ENCODE measurements at places on chromosomes 1 and 21.

DNA sequence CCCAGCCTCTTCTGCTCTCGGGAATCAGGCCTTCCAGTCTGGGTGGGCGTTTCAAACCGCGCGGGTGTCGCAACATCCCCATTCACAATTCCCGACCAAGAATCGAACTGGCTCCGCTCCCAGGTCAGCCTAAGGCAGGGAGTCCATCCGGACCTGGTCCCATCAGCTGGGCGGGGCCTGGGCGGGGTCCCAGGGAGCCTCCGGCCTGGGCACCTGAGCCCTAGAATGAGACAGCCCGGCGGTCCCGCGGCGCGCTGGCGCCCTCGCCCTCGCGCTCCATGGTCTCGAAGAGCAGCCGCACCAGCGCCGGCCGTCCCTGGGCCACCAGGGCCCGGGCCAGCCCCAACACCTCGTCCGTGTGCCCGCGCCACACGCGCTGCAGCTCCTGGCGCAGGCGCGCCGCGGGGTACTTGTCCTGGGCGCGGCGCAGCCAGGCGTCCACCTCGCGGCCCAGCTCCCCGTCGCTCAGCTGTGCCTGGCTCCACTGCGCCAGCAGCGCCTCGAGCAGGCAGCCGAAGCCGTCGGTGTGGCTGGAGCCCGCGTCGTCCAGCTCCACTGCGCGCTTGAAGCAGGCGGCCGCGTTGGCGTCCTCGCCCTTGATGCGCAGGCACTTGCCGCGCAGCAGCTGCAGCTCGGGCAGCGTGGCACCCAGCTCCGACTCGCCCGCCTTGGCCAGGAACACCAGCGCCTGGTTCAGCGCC lies 16.9 kb upstream of the PARS2 start:
- no peak for DNase-seq

DNA sequence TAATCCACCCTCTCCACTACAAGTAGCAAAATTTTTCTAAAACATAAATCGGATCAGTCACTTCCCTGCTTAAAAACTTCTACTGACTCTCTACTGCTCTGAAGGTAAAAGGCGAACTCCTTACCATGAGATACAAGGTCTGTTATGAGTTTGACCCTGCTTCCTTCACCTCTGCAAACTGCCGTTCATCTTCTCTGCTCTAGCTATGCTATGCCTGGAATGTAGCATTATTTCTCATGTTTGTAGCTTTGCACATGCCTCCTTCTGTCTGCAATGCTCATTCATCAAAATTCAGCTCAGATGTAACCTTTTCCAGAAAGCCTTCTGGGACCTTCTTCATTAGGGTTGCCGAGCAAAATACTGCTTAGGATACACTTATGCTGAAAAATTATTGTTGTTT lies 30.8 kb downstream of the RPL5 start:
- DNase-seq, result no peak

DNA sequence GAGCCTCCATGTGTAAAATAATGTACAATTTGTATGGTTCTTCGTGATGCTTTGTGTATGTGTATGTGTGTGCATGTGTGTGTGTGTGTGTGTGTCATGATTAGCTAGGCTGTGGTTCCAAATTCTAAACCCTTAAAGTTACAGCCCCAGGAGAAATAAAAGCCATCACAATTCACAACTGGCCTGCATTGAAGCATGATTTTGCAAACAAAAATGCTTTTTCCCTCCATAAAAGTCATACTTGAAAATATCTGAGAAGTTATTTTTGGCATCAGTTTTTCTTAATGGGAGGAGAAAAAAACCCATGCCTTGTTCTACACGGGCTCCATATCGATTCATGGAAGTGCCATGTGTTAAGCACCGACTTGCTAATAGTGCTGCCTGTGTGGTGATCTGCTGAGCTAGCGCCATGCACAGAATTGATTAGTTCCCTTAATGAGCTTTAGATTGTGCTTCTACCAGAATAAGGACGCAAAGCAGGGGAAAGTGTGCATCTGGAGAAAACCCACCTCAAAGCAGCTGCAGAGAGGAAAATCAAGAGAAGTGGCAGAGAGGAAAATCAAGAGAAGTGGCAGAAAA lies 207.3 kb downstream of the DSCAM start:
- no peak for DNase-seq

DNA sequence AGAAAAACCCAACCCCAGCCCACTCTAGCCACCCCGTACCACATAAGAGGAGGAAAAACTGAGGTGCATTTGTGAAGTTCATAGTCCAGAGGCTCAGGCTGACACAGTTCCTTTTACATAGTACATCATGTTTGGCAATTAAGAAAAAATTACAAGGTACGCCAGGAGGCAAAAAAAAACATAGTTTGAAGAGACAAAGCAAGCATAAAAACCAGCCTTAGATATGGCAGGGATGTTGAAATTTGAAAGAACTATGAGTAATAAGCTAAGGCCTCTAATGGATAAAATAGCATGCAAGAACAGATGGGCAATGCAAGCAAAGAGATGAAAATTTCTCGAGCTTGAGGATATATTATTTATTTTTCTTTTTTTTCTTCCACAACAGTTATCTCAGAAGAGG lies 31.9 kb downstream of the MIXL1 start:
- no peak for DNase-seq

DNA sequence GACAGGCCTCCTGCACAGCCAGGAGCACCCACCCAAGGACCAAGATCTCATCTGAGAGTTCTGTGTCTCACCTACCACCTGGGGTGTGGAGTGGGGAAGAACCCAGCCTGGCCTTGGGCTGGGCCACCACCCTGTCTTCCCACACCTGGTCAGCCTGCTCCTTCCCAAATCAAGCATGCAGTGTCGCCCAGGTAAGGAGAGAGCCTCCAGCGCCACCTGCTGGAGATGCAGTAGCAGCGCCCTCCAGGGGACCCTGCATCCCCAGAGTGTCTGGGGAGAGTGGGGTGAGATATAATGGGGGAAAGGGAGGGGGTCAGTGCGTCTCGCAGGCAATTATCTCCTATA lies 32.3 kb downstream of the KIAA2013 start:
- peak; percentile 80 for DNase-seq

DNA sequence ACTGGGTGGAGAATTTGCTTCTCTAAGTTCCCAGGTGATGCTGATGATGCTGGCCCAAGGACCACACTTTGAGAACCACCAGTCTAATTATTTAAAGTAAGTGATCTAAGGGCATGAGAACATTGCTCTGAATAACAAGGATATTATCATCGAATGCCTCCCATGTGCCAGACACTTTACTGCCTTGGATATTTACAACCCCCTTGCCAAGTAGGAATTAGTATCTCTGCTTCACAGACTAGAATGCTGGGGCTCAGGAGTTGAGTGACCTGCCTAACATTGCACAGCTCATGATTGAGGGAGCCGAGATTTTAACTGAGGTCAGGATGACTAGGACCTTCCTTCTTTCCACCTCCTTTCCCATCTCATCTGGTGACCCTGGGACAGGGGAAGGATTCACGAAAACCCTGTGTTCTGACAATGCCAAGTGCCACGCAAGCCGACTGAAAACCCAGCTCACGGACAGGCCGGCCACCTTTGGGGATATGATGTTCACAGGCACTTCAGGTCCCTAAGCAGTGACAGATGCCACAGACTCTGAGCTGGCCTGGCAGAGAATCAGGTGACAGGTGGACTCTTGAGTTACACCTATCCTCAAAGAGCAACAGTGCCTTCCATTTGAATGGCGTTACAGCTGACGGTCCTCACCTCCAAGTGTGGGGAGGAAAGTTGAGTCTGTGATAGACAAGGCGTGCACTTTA lies 230.7 kb downstream of the TOMM20 start:
- DNase-seq, result no peak

GRCh38 chr1:160823296-160823695 lies 27.3 kb downstream of the LY9 start:
- no peak for DNase-seq

GRCh38 chr1:38745476-38746401 lies 113.8 kb downstream of the RRAGC start:
- DNase-seq, result no peak

- no peak for DNase-seq
These were observed 7.6 kb upstream of the C1QA start for GRCh38 chr1:22628698-22629444.

All from AG08396 (cell line).